ENCODE measurements at places on chromosomes 4 and X.

GRCh38 chr4:152635851-152636250, 43.9 kb downstream of the TMEM154 start:
- no peak for DNase-seq

GRCh38 chr4:86565651-86566050, 28.5 kb upstream of the PTPN13 start:
- no peak for DNase-seq

DNA sequence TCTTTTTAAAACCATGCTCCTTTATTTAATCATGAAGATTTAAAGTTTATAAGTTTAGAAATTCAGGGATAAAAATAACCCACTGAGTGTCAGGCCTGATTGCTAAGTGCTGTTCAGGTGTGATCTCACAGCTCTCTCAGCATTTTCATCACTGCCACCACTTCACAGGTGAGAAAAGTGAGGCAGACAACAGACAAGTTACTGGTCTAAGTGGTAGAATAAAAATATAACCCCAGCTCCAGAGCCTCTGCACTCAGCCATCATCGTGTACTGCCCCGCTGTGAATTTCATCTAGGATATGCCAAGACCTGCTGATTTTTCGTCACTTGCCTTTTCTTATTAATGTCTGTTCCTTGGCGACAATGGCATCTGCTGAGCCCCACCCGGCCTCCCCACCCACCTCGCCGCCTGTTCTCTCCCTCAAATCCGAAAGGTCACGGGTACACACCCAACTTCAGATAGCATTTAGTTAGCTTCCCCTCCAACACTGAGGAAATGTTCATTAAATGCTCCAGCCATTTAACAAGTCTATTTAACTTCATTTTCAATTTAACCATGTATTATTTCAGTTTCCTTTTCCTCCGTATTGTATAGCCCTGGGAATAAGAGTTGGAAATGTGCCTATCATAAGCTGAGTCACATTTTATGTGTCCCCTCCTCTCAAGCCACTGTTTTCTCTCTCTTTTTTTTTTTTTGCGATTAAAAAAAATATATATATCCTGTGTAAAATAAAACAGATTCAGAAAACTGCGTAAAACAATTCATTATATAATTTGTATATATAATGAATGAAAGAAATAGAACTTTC, 236.5 kb downstream of the CBR4 start:
- DNase-seq: no peak

GRCh38 chr4:61590881-61591280, 390.8 kb downstream of the ADGRL3 start:
- DNase-seq: no peak

- no peak for DNase-seq
Observed at GRCh38 chr4:84690481-84690880, 107.6 kb downstream of the CDS1 start.

DNA sequence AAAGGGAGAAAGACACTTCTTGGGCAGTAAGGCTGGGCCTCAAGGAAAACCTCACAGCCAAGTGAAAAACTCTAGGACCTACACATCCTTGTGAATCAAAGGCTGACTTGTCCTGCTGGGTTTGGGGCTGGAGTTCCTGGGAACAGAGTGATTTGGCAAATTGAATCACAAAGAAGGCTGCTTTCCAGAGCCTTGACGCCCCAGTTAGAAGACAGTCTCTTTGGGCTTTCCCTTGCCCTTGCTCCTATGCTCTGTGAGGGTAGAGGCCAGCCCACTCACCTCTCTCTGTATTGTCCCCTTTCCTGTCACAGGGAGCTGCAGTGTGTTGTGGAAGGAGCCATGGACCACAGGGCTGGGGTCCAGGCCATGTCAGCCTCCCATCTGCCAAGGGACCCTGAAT, 9.6 kb downstream of the AMER1 start:
- DNase-seq: no peak

DNA sequence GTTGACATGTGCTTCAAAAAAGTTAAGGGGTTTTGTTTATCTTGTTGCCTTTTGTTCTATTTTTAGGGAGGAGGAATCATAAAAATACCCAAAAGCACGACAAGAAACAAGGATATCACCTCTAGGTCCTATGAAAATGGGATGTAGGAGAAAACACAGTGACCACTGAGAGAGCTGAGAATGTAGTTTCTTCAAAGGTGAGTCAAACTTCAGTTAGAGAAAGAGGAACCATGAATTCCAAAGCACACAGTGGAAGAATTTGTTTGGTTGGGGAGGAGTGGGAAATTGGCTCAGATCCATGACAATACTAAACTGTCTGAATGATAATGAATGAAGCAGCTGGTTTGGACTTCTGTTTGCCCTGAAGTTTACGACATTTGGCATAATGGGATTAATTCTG, 19.1 kb upstream of the FRYL start:
- no peak for DNase-seq

DNA sequence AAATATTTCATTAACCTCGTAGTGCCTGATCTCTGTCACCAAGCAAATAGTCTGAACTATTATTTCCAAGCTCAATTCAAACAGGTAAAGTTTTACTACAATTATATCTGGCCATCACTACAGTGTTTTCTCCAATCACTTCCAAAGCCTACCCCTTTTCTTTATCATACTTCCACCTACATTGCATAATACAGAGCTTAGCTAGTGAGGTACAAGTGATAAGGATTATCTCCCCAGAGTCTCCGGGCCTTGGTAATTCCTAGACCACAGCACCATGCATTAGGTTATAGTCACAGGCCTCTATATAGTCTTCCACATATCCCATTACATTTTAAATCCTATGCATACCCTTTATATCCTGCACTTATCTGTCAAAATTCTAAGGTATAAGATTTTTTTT, 154.2 kb downstream of the SNCA start:
- no peak for DNase-seq

DNA sequence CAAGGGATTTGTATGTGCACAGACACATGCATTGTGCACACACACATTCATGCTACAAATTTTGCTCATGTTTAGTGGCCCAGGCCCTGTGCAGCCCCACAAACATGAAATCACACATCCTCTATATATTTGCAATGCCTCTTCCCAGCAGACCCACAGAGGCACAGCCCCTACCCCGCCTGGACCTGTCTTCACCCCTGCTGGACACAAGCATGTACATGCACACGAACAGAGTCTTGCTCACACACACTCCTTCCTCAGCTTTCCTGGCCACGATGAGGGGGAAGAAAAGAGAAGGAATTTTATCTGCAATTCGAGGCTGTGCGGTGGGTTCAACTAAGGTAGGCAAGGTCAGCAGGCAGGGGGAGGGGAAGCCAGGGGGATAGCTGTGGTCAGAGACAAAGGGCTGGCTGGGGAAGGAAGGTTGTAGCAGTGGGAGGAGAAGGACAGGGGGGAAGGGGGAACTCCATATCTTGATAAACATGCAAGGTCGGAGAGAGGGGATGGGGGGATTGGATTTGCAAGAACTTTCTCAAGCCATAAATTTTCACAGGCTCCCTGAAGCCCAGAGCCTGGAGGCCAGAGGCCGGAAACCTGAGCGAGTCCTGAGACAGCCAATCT, 156.4 kb downstream of the EFNB1 start:
- DNase-seq: no peak

GRCh38 chrX:65926095-65927019, 113.5 kb downstream of the VSIG4 start:
- no peak for DNase-seq

DNA sequence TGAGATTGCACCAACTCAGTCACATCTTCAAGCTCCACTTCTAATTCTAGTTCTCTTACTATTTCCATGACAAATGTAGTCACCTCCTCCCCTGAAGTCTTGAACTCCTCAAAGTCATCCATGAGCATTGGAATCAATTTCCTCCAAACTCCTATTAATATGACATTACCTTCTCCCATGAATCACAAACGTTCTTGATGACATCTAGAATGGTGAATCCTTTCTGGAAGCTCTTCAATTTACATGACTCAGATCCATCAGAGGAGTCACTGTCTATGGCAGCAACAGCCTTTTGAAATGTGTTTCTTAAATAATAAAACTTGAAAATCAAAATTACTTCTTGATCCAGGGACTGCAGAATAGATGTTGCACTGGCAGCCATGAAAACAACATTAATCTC, 34.5 kb downstream of the GALNTL6 start:
- no peak for DNase-seq

- no peak for DNase-seq
Observed at GRCh38 chr4:32962100-32962499, 2241.9 kb downstream of the PCDH7 start.
